ENCODE measurements at places on chromosomes 12 and 14.

DNA sequence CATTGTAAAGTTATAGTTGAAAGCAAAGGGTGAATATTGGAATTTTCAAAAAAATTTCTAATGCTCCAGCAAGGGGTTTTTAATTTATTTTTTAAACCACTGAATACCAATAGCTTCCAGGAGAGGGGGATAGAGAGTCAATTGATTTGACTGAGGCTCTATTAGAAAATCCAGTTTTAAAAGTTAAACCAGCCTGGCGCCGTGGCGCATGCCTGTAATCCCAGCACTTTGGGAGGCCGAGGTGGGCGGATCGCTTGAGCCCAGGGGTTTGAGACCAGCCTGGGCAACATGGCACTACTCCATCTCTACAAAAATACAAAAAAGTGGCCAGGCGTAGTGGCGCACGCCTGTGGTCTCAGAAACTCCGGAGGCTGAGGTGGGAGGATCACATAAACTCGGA is 150.1 kb downstream of the SLC38A4 start:
- DNase-seq = peak; percentile 27

DNA sequence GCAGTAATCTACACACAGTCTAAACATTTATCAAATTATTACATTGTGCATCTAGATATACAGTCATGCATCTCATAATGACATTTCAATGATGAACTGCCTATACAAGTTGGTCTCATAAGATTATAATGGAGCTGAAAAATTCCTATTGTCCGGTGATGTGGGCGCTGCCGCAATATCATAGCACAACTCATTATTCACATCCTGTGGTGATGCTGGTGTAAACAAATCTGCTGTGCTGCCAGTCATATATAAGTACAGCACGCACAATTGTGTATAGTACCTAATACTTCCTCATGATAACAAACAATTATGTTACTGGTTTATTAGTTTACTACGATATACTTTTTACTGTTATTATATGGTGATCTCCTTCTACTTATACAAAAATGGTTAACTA is 768.8 kb upstream of the NOVA1 start:
- DNase-seq = no peak

- DNase-seq = peak; percentile 24
Measured at GRCh38 chr14:103185051-103186029, 62.1 kb downstream of the TNFAIP2 start.

DNA sequence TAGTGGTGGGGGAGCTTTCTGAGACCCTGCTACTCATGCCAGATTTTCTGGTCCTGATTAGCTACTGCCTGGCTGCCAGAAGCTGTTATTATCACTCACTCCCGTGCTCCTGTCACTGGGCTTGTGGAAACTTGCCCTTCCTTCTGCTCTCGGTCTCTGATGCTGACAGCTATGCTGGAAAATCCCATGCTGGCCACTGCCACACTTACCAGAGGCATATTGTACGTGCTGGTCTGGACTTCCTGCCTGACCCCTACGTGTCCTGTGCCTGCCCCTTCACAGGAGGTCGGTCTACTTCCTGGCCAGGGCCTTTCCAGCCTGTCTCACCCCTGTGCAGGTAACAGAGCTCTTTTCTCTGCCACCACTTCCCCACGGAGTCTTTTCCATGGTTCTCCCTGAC is 149.4 kb upstream of the PLEKHG7 start:
- no peak for DNase-seq

- DNase-seq = no peak
Measured at GRCh38 chr14:24844011-24844410, 205.9 kb downstream of the STXBP6 start.

DNA sequence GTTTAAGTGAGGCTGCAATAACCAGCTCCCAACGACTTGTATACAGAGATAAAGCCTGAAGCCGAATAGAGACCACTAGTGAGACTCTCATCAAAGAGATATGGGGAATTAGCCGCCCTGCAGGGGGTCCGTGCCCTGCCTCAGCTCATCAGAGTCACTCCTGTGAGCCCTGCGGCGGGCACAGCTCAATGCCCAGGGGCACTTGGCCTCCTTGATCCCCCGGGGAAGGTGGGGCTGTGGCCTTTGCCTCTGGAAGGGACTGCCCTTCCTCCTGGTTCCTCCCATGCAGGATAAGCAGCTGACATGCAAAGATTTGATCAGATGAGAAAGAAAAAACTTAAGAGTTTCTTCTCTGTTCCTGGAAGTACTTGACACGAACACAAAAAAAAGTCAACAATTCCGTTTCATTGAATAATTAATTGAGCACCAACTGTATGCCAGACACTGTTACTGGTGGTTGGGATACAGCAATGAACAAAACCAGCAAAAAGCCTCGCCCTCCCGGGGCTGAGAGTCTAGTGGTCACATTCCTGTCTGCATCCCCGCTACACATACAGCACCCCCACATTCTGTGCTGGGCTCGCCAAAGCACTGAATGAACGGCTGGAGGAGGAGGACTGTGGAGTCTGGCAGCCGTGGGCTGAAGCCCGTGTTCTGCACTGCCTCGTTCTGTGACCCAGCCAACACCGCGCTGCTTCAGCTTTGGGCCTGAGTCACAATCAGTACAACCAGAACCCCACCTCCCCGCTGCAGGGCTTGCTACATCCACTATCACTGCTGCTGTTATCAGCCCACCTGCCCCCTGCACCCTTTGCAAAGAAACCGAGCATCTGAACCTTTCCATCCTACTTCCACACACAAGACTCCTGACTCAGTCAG is 10.3 kb downstream of the TTC7B start:
- DNase-seq = no peak

DNA sequence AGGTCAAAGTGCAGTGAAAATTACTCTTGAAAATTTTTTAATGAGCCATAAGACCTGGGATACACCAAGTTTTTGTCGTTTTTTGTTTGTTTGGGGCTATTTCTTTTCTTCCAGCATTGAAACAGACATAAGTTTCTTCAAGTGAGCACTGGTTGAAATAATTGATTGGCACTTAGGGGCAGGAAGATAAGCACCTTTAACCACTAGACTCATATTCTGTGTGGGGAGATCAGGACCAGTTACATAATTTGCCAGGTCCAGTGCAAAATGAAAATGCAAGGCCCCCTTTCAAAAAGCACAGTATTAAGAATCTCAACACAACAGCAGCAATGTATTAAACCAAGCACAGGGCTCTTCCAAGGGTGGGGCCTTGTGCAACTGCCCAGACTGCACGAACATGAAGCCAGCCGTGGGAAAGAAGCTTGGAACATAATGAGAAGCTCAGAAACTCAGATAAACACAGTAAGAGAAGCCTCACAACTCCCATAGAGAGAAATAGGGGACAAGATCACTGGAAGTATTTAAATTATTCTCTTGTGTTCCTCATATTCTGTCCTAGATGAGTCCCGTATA is 3.2 kb upstream of the TCP11L2 start:
- DNase-seq = no peak

- DNase-seq = peak; percentile 93
Measured at GRCh38 chr12:132593938-132594358, 16.4 kb downstream of the LRCOL1 start.

- no peak for DNase-seq
Measured at GRCh38 chr12:123101526-123101925, 49.4 kb downstream of the PITPNM2 start.

DNA sequence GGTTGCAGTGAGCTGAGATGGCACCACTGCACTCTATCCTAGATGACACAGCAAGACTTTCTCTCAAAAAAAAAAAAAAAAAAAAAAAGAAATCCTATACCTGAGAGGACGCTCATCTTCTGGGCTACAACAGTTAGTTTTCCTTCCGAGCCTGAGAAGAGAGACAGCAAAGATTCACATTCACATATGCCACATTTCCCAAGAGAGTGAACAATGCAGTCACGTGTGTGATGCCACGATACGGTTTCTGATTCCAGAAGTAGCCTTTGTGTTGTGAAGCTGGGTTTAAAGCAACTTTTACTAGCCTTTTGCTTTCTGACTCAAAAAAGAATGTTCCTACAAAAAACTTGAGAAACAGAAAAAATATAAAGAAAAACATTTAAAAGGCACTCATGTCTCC is 19.5 kb downstream of the GCN1 start:
- DNase-seq = no peak

Measured in HEK293T (cell line).